ENCODE measurements at places on chromosomes 1 and 21. TPM values are rescaled to one million over a fixed set of nuclear protein-coding genes. Genes with fewer than 3 reads are reported as not detected.

CD52 gene
- total RNA-seq, result 8.1 TPM

DNA sequence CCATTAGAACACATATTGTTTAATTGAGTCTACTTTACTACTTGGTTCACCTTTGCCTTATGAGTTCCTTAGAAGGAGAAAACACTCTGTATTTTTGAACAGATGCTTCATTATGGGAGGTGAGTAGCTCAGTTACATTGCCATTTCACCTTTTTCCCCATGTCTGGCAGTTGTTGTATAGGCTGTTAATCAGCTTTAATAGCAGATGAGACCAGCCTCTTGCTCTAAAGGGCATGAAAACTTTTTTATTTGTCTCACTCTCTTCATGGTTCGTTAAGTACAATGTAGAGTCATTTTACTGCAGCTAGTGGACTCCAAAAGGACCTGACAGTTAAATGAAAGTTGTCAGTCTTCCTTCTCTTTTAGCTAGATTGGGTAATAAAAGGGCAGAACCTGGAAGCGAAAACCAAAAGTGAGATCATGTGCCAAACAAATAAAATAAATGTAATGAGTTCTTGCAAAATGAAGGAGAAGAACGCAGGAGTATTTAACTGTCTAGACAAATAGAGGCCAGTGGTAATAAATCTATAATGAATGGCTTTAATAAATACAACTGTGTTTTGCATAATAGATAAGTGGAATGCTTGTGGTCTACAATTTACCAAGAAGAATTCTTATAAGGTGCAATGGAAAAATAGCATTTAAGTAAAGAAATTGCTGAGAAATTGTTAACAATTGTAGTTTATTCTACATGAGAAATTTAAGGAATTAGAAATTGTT lies 180.0 kb upstream of the NEGR1 start:
- no peak overlapping the region for H3K4me3 ChIP-seq
- no peak for DNase-seq
- no peak overlapping the region for H3K27ac ChIP-seq

DNA sequence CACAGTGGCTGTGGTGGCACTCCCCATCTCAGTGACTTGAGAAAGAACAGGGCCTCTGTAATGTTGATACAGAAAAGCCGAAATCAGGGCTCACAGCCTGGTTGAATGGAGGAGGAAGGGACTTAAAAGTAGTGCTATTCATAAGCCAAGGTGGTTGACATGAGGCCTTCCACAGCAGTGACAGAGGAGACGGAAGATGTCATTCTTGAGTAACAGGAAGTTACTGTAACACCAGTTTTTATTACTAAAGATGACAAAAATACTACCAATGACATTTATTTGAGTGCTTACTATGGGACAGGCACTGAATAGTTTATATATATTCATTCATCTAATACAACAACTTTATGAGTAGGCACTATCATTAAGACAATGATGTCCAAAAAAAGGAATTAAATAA lies 52.8 kb upstream of the GNG12 start:
- H3K4me1 ChIP-seq, result no peaks in the 10 kb centered on the region
- DNase-seq, result no peak
- no peaks in the 10 kb centered on the region for H3K36me3 ChIP-seq
- H3K27ac ChIP-seq, result no peak overlapping the region
- H3K4me3 ChIP-seq, result no peak overlapping the region

FAM177B gene
- 0.40 TPM for total RNA-seq

FMO5 gene
- 43.9 TPM for total RNA-seq

DNA sequence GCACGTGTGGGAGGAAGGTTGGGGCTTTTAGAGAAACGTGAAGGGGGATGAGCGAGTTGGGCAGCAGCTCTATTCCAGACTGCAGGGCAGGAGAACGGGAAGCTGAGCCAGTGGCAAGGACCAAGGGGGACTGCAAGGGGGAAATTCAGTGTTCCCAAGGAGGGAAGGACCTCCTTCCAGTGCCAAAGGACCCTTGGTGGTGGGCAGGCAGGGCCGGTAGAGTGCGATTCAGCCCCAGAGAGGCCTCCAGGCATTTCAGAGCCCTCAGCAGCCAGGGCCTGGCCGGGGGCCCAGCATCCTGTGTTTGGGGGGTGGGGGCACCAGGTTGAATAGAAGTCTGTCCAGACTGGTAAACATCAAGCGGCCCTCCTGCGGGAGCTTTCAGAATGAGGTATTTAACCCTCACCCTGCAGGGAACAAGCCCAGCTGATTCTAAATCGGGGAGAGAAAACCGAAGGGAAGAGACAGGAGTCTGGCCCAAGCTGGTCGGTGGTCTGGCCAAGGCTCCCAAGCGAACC lies 2.3 kb downstream of the COL9A2 start:
- H3K4me1 ChIP-seq, result peaks cover 15% of the 10 kb centered on the region
- peak overlapping the region; percentile 2 for H3K4me3 ChIP-seq
- no peaks in the 10 kb centered on the region for H3K36me3 ChIP-seq
- no peak for DNase-seq

GRCh38 chr1:109531826-109532364 lies 7.8 kb upstream of the GPR61 start:
- H3K27ac ChIP-seq, result no peak overlapping the region
- H3K4me3 ChIP-seq, result no peak overlapping the region
- DNase-seq, result no peak
- H3K27me3 ChIP-seq, result no peaks in the 10 kb centered on the region
- H3K36me3 ChIP-seq, result no peaks in the 10 kb centered on the region

TSACC gene
- total RNA-seq, result not detected

TMEM82 gene
- 10.7 TPM for total RNA-seq
